ENCODE measurements at places on chromosomes 5 and 9.

DNA sequence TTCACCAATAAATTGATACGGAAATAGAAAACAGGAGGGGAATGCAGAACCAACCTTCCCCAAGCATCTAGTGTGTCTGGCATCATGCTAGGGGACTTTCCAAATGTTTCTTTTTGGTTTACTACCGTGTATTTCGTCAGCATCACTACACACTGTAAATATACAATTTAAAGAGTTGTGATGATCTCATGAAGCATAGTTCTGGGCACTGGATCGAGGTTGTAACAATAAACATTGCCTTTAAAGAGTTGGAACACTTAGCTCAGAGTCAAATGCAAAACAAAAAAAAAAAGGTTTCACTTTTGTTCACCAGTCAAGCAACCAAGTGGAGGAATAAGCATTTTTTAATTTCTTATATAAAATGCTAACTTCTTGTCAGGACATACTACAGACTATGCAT is 2.9 kb upstream of the SCAI start:
- no peak for DNase-seq

- DNase-seq: no peak
These were observed 808 bp upstream of the MVB12B start for GRCh38 chr9:126325821-126326220.

DNA sequence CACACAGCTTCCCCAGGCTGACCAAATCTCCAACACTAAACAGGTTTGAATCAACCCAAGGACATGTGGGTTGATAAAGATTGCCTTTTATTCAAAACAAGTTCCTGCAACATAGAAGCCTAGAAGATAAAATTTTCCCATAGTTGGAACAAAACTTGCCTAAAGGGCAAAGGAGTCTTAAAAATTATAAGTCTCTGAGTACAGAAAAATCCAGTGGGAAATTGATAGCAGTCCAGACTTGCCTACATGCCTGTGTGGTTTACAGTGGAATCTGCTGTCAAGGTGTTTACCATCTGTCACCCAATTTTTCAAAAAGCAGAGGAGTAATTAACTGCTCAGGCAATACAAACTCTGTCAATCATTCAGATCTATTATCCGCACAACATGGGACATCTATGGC is 168.2 kb downstream of the PPP2R2B start:
- DNase-seq: no peak

- DNase-seq: no peak
These were observed 233.8 kb upstream of the FBXL7 start for GRCh38 chr5:15266229-15266628.

GRCh38 chr5:52491071-52491787 is 296.5 kb upstream of the ITGA1 start:
- no peak for DNase-seq

- DNase-seq: no peak
These were observed 239.5 kb upstream of the MAP3K1 start for GRCh38 chr5:56575821-56576220.

GRCh38 chr9:18520416-18521047 is 46.6 kb downstream of the ADAMTSL1 start:
- DNase-seq: no peak

All from cortex of kidney (tissue), 1 donor.